ENCODE measurements at places on chromosomes 4 and X.

GRCh38 chr4:176271749-176272148 lies 2.7 kb upstream of the ASB5 start:
- DNase-seq, result no peak

DNA sequence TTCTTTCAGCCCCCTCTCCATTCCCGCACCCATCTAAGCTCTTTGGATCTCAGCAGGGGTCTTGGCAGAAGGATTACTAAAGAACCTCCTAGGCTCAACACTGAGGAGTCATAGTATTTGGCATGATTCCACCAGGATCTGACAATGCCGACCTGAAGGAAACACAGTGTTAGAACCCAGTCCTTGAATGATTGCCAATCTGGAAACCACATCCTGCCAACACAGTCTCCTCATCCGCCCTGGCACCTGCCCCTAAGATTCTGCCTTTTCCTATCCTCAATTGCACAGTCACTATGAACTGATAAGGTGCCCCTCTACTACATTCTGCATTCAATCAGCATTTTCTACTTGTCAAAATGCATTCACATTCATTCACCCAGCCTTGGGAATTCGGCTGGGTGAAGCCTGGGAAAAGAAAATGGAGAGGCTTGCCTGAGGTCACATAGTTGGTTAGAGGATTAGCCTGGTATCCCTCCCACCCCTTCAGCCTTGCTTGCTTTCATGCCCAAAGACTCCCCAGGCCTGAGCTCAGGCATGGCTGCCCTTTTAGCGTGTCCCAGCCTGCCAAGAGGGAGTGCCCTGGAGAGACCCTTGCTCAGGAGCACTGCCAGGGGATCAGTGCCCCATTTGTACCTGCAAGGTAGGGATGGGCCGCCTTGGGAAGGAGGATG lies 2.2 kb upstream of the CLDN2 start:
- DNase-seq, result no peak

DNA sequence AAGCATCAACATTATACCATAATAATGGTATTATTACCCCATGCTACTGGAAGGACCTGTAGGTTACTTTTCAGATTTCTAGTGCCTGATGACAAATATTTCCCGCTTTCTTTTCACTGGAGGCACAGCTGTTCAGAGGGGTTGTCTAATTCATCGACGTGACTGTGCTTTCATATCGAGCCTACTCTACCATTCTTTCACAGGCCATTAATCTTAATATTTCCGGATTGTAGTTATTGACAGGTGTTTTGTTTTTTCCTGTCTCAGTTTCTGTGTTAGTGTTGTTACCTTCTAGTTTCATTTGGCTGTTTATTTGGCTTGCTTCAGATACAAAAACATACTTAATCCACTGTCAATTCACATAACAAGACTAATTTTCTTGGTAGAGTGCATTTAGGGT lies 330.9 kb downstream of the SPOCK3 start:
- DNase-seq, result no peak

DNA sequence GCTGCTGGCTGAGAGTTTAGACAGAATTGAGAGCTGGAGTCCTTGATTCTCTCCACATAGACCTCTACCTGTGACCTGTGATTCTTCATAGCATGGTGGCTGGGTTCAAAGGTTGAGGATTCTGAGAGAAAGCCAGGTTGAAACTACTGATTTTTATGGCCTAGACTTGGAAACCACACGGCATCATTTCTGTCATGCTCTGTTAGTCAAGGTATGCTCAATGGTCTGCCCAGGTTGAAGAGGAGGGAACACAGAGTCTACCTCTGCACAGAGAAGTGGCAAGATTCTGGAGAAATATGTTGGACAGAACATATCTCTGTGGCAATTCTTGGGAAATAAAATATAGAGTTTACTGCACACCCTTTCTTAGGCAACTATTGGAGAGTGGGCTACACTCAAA lies 57.2 kb upstream of the CXorf66 start:
- DNase-seq, result no peak

DNA sequence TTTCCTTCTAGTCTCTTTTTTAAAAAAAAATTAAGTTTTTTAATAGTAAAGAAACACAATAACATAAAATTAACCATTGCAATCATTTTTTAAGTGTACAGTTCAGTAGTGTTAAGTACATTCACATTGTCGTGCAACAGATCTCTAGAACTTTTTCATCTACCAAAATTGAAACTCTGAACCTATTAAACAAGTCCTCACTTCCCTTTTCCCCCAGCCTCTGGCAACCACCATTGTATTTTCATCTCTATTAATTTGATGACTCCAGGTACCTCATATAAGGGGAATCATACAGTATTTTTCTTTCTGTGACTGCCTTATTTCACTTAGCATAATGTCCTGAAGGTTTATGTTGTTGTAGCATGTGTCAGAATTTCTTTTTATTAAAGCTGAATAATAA lies 31.8 kb downstream of the MSL3 start:
- DNase-seq, result no peak

DNA sequence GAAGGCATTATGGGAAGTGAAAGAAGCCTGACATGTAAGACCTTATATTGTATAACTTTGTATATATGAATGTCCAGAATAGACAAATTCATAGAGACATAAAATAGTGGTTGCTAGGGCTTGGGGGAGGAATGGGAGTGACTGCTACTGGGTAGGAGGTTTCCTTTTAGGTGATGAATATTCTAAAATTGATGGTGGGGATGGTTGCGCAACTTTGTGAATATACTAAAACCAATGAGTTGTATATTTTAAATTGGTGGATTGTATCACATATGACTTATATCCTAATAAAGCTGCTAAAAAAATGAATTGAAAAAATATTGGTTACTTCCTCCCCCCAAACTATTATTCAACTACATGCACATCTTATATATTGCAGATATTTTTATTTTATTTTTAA lies 70.0 kb downstream of the UCHL1 start:
- no peak for DNase-seq

GRCh38 chr4:72899621-72900020 lies 169.9 kb downstream of the COX18 start:
- no peak for DNase-seq

DNA sequence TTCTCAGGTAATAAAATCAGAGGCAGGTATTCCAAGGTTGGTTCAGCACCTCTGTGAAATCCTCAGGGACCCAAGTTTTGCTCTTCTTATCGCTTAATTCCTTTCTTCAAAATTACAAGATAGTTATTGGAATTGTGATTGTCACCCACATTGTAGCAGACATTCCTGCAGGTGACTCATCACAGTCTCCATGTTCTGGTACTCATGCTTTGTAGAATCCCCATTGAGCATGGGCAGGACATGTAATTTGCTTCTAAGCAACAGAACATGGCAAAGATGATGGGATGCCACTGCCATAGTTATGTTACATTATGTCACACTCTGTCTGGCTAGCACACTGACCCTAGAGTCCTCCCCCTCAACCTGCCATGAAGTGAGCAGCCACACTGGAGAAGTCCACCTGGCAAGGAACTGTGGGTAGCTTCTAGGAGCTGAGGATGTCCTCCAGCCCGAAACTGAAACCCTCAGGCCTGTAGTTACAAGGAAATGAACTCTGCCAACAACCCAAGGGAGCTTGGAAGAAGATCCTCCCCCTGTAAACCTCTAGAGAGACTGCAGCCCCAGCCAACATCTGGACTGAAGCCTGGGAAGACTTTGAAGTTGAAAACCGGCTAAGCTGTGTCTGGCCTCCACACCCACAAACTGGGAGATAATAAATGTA lies 58.3 kb upstream of the GUCY1A1 start:
- no peak for DNase-seq

- peak; percentile 7 for DNase-seq
Observed at GRCh38 chr4:20137176-20137575, 114.5 kb upstream of the SLIT2 start.

DNA sequence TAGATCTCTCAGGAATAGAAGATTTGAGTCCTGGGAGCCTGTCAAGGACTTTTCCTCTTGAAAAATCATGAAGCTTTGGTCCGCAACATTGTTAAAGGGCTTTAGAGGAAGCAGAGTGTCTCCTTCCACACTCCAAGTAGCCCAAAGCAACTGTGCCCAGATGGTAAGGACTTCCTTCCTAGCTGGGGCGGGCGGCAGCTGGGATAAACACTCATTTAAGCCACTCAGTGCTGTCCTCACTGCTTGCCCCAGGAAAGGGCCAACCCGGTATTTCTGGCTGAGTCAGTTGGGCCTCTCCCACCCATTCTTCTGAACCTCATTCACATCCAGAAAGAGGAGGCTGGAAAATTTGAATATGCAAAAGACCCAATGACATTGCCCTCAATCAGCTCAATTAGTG lies 144.3 kb downstream of the CHIC2 start:
- peak; percentile 48 for DNase-seq

DNA sequence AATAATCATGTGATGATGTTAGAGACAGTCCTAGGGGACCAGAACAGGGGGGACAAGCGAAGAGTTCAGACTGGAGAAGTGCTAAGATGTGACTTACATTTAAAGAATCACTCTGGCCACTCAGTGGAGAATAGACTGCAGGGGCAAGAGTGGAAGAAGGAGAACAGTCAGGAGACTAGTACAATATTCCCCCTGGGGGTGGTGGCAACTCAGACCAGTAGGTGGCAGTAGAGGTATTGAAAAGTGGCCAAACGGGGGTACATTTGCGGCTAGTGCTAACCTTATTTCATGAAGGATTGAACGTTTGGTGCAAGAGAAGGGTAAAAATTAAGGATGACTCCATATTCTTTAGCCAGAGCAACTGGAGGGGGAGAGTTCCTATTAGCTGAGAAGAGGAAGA lies 2.7 kb upstream of the BMX start:
- DNase-seq, result peak; percentile 65

DNA sequence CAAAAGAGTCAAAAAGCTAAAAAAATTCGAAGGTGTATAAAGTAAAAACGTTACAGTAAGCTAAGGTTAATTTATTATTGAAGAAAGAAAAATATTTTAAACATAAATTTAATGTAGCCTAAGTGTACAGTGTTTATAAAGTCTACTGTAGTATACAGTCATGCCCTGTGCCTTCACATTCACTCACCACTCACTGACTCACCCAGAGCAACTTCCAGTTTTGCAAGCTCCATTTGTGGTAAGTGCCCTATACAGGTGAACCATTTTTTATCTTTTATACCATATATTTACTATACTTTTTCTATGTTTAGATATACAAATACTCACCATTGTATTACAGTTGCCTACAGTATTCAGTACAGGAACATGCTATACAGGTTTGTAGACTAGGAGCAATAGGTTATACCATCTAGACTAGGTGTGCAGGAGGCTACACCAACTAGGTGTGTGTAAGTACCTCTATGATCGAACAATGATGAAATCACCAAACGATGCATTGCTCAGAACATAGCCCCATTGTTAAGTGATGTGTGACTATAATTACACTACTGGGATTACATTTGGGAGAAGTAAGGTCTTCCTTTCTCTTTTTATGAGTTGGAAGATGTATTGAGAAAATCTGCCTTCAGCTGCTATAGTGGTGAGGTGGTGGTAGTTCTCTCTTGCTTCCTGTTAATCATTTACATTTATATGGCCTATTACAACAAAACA lies 27.2 kb downstream of the TMSB4X start:
- no peak for DNase-seq

GRCh38 chr4:163110442-163110841 lies 56.2 kb downstream of the NAF1 start:
- DNase-seq, result no peak

DNA sequence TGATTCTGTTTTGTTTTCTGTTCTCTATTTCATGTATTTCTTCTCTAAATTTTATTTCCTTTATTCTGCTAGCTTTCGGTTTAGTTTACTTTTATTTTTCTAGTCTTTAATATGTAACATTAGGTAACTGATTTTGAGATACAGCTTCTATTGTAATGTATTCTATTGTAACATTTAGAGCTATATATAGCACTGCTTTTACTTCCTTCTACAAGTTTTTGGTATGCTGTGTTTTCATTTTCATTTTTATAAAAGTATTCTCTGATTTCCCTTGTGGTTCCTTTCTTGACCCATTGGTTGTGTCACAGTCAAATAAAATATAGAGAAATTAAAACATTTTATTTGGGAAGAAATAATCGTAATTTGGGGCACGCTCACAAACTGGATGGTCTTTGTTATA lies 13.9 kb upstream of the CT47A1 start:
- DNase-seq, result no peak

GRCh38 chr4:185309770-185310169 lies 86.0 kb downstream of the LRP2BP start:
- no peak for DNase-seq

DNA sequence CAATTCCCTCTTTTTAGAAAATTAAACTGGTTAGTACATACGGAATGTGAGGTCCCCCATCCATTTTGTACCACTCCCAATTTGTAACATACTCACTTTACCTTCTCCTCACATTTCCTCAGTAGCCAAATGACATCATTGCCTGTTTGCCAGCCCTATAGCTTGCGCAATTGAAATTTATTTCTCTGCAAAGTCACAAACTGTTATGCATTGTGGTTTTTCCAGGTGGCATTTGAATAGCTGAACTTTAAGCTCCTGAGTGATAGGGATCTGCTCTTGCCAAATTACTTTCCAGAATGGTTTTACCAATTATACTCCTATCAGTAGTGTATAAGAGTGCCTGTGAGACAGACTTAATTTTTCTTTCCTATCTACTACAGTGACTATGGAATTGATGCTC lies 7.7 kb downstream of the COL4A5 start:
- DNase-seq, result no peak

DNA sequence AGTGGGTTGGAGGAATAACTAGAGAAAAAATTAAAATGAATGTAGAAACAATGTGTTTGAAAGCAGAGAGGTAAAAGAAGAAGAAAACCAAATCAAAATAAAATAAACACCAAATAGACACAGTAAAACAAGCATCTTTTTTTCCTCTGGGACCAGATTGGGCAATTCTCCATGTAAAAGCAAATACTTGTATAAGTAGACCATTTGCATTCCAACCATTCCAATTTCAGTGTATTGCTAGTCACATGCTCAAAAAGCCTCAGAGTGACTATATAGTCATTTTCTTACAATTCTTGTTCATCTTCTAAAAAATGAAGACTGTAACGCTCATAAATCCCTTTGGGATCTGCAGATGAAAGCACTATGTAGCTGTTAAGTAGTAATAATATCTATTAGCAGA lies 969.5 kb downstream of the PCDH18 start:
- no peak for DNase-seq

DNA sequence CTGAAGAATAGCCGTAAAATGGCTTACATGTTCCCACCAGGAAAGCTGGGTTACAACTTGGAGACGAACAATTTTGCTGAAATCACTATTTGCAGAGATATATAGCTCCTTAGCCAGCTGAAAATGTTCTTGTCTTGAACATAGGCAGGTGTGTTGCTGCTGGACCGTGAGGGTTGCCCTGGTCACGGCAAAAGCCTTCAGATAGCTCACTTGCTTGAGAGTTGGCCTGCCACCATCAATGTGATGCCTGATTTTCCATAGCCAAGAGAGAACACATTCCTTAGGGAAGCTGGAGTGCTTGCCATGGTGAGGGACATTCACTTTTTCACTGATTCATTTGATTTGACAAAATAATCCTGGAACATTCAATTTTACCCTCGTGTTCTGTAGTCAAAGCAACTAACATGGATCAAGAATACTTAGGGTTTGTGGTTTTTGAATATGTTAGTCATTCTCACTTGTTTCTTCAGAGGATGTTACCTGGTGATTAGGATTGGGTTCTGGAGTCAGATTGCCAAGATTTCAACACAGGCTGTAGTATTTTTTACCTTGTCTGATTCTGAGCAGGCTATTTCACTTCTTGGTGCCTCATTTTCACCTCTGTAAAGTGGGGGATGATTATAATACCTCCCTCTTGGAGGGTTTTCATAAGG lies 536.9 kb downstream of the RAPGEF2 start:
- no peak for DNase-seq

All from AG08395 (cell line).